NCI-H524 treated with DMSO at 0.1 percent for 48 hours (cell line): ENCODE measurements at places on chromosomes 12 and 14.

DNA sequence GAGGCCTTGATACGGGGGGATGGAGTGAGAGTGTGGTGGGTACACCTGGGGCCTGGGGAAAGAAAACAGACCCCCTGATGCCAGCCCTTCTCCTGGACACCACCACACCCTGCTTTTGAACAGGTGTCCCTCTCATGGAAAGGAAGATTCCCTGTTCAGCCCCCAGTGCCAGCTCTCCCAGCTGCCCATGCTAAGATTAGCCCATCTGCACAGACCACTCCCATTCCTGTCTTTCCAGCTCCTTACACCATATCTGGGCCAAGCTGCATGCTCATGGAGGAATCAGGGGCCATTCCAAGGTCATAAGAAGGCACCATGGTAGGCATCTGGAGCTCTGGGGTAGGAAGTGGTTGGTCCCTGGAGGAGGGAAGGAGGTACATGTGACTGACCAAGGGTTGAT, 9.6 kb downstream of the NAB2 start:
- DNase-seq: no peak

DNA sequence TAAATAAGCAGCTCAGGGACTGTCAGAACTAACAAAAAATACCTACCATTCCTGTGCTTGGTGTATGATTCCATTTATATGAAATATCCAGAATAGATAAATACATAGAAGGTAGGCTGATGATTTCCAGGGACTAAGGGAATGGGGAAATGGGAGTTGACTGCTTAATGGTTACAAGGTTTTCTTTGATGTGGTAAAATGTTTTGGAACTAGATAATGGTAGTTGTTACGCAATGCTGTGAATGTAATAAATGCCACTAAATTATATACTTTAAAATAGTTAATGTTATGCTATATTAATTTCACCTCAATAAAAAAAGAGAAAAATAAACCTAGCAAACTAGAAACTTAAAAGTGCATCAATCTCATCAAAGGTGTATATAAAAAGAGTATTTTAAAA, 41.1 kb downstream of the CEP83 start:
- no peak for DNase-seq

- no peak for DNase-seq
Measured at GRCh38 chr14:33239465-33239864, 300.8 kb downstream of the NPAS3 start.

- DNase-seq: no peak
Measured at GRCh38 chr14:96103075-96103474, 63.9 kb downstream of the C14orf132 start.

- no peak for DNase-seq
Measured at GRCh38 chr12:131105351-131105735, 151.6 kb downstream of the ADGRD1 start.

GRCh38 chr12:88638388-88638787, 58.1 kb upstream of the KITLG start:
- DNase-seq: no peak

DNA sequence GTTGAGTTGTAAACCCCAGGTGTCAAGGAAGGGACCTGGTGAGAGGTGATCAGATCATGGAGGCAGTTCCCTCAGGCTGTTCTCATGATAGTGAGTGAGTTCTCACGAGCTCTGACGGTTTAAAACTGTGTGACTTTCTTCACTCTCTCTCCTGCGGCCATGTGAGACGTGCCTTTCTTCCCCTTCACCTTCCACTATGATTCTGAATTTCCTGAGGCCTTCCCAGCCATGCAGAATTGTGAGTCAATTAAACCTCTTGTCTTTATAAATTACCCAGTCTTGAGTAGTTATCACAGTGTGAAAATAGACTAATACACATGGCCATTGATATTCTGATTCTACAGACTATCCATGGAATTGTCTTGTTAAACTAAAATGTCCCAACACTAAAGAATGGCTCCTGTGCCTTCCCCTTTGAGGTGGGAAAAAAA, 85.6 kb downstream of the SLC2A13 start:
- no peak for DNase-seq

GRCh38 chr14:94153750-94154342, 20.3 kb upstream of the PPP4R4 start:
- no peak for DNase-seq

DNA sequence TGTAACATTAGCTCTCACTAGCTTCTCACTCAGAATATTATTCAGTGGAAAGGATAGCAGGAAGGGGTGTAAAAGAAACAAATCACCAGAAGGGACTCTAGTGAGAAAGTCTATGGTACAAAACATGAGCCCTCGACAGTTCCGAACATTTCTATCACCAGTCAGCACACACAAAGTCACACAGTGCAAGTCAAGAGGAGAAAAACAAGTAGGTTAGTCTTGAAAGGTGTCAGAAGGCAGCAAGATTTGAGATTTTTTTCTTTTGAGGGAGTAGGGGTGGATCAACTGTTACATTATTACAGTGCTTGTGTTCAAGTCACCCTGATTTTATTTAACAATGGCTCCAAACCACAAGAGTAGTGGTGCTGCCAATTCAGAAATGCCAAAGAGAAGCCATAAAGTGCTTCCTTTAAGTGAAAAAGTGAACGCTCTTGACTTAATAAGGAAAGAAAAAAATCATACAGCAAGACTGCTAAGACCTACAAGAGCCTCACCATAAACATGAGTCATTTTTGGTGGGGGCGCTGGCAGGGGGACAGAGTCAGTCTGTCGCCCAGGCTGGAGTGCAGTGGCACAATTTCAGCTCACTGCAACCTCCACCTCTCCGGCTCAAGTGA, 42.3 kb downstream of the GNS start:
- DNase-seq: no peak

DNA sequence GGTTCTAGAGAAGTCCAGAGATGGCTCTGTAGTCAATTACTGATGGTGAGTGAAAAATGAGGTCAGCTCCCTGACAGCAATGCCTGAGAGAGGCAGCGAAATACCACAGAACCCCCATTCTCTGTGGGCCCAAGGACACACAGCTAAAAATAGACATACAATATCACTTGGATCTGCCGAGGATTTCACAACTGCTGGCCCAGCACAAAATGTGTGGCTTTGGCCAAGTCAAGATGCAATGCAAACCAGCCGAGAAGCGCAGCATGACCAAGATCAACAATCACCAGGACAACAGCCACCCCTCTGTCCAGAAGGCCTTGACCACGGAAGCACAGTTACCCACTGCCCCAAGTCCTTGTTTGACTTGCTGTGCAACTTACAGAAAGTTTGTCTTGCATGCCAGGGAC, 52.2 kb downstream of the CKAP4 start:
- no peak for DNase-seq

- DNase-seq: no peak
Measured at GRCh38 chr12:66813137-66813892, 134.4 kb upstream of the GRIP1 start.

DNA sequence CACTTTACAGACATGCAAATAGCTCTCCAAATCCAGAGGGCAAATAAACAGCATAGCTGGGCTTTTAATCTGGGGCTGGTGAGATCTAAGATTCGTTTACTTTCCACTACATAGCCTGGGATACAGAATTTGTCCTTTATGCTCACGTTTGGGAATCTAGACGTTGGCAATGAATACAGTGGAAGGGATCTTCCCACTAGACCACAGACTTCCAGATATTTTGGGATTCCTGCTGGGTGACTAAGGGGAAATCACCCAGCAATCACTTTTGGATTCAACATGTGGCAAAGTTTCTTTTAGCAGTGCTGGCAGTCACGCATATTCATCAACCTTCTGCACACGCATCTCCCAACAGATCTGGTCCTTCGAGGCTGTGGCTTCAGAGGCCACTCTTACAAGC, 23.5 kb downstream of the APPL2 start:
- no peak for DNase-seq

DNA sequence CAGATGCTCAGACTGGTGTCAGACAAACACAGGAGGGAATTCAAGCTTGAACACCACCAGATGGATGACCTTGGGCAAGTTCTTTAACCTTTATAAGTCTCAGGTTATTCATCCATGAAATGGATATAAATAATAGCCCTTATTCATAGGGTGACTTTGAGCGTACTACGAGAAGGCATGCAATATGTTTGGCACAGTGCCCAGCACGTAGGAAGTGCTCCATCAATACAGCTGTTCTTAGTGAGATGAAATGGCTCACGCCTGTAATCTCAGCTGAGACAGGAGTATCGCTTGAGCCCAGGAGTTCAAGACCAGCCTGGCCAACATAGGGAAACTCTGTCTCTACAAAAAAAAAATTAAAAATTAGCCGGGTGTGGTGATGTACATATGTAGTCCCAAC, 84.8 kb upstream of the FICD start:
- DNase-seq: peak; percentile 43
